Coronary artery (tissue), 2 donors: ENCODE measurements at places on chromosomes 2 and 18.

DNA sequence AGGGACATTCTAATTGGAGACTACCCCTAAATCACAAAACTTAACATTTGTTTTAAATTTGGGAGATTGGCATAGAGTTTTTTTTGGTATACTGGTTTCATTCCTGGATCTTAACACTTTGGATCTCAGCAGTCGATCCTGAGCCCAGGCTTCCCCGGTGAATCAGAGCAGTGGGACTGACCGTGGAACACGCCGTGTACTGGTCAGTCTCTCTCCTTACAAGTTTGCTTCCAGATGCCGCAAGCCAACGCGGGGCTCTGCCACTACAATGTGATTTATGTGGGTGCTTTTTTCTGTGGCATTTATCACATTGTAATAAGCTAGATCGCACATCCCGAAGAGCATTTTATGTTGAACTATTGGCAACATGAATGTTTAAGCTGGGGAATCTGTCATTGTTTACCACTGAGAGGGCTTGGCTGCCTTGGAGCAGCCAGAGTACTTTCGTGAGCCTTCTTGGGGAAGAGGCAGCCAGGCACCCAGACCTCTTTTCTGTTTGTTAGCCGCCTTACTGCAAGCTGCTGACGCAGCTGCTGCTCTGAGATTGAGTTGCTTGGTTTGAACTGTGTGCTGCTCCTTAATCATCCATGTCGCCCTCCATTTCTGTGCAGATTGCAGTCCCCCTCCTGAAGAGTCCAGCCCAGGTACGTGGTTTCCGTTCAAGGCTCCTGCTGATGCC, 49.3 kb downstream of the COA5 start:
- DNase-seq: no peak

- DNase-seq: no peak
These were observed 59.5 kb upstream of the PPM1B start for GRCh38 chr2:44109166-44109565.

DNA sequence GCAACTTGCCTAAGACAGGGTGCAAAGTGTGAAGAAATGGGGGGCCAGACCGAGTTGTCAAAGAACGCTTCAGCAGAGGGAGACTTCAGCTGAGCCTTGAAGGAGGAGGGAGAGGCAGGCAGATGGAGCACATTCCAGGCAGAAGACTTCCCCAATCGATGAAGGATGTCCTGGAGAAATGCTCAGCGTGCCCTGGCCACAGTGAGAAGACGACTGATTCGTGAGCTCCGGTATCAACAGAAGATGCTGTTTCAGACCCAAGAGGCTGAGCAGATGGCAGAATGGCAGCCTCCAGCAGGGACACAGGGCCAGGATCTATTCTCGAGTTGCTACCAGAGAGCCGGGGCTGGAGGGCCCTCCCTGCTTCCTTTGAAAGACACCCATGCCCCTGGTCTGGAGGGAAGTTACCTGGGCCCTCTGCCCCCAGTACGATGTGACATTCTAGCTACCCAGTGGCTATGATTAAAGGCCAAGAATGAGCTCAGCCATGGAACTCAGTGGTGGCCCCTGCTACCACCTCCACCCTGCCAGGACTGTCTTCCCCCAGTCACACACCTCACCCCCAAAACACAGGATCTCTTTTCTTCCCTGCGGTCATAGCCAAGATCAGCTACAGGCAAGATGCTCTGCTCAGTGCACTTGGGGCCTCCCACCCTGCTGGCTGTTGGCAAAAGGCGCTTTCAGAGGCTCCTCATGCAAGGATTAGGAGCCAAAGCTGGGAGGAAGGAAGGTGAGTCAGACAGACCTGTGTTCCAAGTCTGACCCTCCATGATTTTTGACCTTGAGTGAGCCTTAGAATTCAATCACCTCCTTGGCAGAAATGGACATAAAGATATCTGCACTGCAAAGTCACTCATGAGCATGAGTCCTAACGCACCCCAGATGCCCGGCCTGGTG, 84.3 kb downstream of the TFCP2L1 start:
- no peak for DNase-seq

- DNase-seq: no peak
These were observed 83.9 kb downstream of the AAK1 start for GRCh38 chr2:69559442-69560146.

GRCh38 chr2:193670478-193670877, 1475.7 kb upstream of the TMEFF2 start:
- no peak for DNase-seq

DNA sequence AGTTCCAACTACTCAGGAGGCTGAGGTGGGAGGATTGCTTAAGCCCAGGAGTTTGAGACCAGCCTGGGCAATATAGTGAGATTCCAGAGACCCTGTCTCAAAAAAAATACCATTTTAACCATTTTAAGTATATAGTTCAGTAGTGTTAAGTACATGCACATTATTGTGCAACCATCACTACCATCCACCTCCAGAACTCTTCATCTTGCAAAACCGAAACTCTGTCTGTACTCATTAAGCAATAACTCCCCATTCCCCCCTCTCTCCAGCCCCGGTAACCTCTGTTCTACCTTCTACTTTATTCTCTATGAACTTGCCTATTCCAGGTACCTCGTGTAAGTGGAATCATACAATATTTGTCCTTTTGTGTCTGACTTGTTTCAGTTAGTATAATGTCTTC, 86.4 kb downstream of the GFPT1 start:
- DNase-seq: no peak

DNA sequence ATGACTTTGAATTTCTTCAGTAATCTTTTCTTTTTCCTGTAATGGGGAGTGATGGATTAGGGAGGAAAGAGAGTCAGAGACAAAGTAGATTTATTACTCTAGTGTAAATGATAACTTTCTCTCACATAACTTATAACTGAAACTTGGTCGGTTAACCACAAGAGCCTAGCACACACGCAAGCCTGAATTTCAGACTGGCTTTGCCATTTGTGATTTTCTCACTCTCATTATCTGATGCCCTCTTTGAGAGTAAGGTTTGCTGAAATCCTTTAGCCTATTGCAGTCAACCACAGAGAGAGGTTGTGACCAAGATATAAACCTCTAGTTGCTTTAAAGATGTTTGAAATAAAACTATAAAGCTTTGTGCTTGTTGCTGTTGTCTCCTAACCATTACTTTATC, 117.9 kb upstream of the NETO1 start:
- DNase-seq: no peak

DNA sequence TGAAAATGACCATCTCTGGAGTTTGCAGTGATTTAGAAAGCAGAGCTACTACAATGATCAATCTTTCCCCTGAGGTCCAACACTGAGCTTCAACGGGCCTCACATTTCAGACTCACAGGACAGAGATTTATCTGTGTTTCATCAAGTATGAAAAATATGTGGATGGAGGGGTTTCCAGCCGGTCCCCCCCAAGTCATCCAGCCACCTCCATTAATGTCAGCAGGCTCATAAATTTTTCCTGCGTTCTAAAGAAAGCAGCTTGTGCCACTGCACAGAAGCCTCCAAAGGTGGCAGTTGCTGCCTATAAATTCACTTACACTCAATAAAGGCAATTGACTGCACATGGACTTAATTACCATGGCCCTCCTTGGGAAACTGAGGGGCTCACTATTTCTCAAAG, 117.4 kb upstream of the ACKR3 start:
- no peak for DNase-seq

DNA sequence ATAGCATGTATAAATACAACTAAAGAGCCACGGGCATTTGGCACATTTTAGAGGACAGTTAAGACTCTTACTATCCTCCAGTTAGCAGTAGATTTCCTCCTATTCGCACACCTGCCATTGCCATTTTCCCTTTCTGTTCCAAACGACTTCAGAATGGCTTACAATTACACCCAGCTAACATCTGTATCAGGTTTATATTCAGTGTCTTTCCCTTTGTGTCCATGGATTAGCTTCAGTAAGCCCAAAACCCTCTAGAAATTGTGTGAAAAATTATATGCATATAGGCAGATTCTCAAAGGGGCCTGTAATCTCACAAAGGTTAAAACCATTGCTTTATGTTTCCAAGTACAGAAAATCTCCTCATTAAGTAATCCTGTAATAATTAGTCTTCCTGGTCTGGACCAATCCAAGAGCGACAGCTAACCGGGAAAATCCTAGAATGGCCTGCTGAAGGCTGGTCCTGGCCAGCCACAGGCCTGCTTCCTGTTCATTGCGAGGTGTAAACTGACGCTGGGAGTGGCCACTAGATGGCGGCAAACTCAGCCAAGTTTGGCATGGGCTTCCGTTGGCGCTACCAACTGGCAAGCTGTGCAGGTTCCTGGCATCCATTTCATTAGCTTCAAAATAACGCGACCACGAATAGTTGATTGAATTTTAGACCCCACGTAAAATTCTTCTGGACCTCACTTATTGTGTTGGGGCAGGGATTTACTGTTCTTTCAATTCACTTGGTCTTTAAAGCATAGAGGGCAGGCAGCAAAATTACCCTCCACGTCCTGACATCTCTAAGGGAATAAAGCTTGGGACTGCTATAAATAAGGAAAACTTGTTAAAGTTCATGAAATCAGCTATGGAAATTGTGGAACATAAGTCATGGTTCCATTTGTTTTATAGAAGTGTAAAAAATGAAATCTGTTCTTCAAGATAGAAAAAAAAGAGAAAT, 17.1 kb downstream of the ARHGAP25 start:
- DNase-seq: peak; percentile 90

DNA sequence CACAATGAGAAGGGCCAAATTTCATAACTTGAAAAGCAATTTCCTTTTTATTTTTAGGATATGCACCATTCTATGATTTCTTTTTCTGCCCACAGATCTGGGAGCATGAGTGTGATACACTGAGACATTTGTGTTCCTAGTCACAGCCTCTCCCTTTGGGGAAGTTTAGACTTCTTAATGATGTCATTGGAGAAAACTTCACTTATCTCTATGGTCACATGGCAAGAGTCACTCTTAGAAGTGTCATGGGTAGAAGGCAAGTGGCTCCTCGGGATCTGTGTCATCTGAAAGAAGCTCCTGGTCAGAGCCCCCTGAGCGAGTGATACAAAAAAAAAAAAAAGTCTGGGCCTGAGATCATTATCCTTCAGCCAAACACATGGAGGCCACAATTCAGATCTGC, 62.5 kb upstream of the LGALSL start:
- DNase-seq: no peak

DNA sequence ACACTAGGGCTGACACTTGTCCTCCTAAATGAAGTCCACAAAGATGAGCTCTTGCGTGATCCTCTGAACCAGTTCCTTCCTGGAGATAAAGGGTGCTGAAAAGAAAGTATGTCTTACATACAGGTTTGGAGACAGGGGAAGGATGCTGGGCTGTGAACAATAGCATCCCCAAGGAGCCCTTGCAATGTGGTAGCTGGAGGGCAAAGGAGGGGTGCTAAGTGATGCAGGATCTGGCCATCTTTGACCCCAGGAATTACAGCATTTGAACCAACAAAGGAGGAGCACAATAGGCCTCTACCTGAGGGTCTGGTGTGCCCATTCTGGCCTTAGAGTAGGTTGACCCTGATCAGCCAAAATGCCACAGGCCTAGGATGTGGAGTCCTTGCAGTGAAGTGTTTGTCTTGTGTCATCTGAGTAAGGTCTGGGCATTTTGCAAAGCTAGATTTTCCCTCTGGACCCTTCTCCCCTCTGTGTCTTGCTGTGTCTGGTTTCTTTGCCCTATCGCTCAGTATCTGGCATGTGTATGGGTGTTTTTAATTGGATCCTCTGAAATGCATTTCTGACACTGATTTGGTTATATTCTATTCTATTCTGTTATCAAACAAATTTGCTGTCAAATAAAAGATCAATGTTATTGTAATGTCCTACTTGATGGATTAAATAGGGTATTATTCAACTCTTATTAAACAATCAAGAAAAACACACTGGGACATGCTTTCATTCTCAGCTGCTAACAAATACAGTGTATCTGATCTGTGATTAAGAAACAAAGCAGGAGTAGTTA, 364.8 kb upstream of the MEIS1 start:
- no peak for DNase-seq

DNA sequence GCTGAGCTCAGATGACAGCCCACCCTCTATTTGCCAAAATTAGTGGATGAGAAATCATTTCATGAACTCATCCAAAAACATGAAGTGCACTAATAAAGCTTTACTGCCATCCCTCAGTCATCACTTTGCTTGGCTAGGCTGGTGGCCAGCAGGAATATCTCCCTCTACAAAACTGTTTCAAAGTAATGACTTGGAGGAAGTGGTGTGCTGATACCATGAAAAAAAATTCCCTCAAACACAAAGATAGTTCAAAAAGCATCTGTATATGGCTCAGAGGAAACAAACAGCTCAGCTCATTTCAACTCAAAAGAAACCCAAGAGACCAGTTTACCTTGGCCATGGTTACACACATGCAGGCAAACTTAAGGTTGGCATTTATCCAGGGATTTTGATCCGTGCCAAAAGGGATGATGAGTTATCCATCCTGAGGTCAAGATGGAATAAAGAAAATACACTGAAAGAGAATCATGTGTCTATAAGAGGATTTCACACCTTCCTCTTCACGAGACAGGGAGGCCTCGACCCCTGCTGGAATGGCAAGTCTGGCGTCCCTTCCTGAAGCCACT, 18.4 kb upstream of the WIPF1 start:
- DNase-seq: no peak

- DNase-seq: no peak
These were observed 3.5 kb downstream of the SLC4A3 start for GRCh38 chr2:219630770-219631405.

DNA sequence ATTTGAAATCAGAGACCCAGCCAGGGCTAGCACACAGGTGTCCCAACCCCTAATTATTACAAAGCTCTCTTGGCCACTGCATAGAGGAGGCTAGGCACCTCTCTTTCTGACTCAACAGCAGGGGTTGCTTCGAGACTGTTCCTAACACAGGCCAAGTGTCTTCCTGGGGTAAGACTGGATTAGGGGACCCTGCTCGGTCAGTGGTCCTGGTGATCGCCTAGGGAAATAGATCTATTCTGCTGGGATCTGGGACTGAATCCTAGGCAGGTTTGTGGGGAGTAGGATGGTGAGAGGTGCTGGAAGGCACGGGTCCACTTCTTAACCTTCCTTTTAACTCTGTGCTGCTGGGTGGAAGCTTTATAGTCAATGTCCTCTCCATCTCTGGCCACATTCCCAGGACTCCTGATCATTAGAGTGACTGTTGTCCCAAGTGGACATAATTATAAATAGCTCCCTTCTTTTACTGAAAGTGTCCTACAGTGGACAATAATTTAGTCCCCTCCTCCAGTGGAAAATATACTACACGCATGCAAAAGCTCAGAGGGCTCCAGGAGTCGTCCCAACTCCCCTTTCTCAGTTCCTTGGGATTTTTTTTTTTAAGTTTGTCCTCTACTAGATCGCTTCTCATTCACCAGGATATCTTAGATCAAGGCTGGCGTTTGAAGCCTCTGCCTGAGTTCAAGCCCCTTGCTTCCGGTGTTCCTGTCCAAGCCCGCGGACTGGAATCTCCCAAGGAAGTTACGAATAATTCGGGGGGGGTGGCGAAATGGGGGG, 1.3 kb upstream of the TRIB2 start:
- DNase-seq: no peak

DNA sequence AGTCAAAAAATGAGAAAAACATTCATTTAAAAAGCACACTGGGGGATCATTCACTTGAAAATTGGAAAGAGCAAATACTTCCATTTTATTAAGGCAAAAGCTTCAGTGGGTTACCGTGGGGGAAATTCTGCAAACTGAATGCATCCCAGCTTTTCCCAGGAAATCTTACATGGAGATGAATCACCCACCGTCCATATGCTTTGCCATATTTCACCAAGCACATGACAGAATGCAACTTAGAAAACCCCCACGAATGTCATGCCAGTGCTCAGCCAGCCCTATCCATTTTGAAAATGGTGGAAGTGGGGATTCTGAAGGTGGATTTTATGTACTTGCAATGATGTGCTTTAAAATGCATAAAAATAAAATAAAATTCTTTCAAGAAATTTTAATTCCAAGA, 485.5 kb upstream of the ID2 start:
- DNase-seq: no peak

GRCh38 chr2:71670430-71670795, 217.1 kb downstream of the DYSF start:
- no peak for DNase-seq
